EH (cell line): ENCODE measurements at places on chromosomes 13 and 19.

GRCh38 chr13:62920159-62920558, 1504.5 kb upstream of the PCDH20 start:
- no peak for DNase-seq

- DNase-seq = no peak
Measured at GRCh38 chr13:99981735-99982035, at the start of gene ZIC2. Gene ZIC2 (plus strand): TSS chr13:99981784. CDS start chr13:99982065, 281 bp downstream.

GRCh38 chr19:48970923-48971395, 5.8 kb downstream of the FTL start:
- DNase-seq = peak; percentile 76

- DNase-seq = peak; percentile 61
Measured at GRCh38 chr19:38209671-38210457, 14.2 kb downstream of the DPF1 start.

GRCh38 chr13:33446821-33447725, 161.5 kb upstream of the STARD13 start:
- DNase-seq = peak; percentile 79

GRCh38 chr19:55592391-55593090, 6.8 kb downstream of the FIZ1 start:
- no peak for DNase-seq

DNA sequence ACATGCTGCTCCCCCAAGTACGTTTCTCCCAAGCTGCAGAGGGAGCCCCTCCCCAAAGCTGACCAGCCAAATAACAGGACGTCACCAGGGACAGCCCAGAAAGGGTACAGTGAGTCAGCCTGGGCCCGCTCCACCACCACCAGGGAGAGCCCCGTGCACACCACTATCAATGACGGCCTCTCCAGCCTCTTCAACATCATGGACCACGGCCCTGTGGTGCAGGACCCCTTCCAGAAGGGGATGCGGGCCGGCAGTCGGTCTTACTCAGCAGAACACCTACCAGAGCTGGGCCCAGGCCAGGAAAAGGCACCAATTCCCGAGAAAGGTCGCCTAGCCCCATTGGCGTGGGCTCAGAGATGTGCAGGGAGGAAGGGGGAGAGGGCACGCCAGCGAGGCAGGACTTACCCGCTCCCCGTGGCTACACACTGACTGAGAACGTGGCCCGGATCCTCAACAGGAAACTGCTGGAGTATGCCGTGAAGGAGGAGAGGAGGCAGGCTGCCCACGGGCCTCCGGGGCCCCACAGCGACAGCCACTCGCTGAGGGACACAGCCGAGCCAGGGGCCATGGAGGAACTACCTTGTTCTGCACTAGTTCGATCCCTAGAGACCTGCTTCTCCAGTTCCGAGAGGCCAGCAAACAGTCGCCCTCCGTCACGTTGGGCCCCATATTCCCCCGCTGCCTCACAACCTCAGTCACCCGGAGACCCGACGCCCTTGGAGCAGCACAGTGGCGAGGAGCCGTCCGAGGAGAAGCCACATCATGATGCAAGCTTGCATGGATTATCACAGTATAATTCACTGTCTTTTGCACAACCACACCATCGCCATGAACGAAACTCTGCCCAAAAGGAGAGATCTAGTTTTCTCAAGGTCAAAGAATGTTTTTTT, 815.9 kb upstream of the KLHL1 start:
- no peak for DNase-seq

- DNase-seq = no peak
Measured at GRCh38 chr13:106867249-106867648, 299.3 kb upstream of the ARGLU1 start.

DNA sequence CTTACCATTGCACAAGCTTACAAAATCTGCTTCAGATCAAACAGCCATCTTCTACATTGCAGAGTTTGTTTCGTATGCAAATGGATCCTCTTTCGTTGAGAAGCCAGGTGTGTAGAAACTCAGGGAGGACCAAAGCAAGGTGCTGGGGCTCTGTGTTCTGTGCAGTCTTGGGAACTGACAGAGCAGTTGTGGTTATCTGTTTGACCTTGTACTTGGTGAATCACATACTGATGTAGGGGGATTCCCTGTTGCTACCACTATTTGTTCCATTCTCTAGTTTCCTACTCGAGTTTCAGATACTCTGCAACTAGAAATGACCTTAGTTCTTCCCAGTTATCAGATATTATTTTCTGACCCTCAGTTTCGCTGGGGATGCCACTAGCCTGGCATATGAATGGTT, 95.2 kb upstream of the CLDN10 start:
- no peak for DNase-seq

- DNase-seq = peak; percentile 81
Measured at GRCh38 chr13:75217949-75218348, 264.0 kb downstream of the TBC1D4 start.

GRCh38 chr13:63427170-63427569, 2011.5 kb upstream of the PCDH20 start:
- no peak for DNase-seq

DNA sequence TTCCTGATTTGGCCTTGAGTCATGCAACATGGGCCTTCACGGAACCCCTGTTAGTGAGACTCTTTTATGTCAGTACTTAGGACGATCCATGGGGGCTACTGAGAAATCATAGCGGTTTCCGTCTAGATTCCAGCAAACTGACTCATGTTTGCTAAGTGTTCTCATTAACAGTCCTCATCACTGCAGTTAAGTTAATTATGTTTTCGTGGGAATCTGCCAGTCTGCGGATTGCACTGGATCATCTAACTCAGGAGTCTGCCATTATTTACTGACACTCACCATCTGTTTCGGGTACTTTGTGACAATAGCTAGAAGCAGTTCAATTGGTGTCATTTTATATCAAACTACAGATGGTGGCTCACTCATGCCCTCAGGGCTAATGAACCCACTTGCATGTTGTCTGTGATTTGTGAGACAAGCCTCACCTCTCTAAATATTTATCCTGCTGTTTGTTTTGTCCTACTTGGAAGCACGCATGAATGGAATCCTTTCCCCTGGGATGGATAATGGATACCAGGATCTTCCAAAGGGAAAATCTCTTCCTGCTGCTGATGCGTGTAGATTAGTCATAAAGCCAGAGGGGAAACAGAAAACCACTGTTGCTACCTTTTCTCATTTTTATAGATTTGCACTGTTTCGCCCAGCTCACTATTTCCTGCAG, 61.8 kb downstream of the RAB20 start:
- peak; percentile 93 for DNase-seq

DNA sequence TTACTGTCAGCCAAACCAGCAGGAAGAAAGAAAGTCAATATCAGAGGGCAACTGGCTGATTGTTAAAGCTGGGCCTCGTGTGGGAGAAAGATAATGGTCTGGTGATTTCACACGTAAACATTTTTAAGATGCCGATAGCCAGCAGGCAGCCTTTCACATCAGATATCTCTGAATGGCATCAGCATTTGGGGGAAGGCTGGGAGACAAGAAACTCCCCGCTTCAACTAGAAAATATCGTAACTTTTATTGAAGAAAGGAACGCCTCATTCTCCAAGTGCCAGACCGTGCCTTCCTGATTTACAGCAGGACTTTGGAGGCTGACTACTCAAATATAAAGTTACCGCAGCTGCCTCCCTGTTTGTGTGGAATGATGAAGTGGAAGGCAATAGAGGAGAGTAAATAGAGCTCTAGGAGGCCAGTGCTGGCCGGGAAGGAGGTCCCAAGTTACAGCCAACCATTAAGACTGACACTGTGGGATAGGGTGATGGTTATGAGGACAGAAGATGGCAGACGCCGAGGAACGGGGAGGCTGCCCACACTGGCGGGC, 284.3 kb upstream of the MAB21L1 start:
- DNase-seq = peak; percentile 22

DNA sequence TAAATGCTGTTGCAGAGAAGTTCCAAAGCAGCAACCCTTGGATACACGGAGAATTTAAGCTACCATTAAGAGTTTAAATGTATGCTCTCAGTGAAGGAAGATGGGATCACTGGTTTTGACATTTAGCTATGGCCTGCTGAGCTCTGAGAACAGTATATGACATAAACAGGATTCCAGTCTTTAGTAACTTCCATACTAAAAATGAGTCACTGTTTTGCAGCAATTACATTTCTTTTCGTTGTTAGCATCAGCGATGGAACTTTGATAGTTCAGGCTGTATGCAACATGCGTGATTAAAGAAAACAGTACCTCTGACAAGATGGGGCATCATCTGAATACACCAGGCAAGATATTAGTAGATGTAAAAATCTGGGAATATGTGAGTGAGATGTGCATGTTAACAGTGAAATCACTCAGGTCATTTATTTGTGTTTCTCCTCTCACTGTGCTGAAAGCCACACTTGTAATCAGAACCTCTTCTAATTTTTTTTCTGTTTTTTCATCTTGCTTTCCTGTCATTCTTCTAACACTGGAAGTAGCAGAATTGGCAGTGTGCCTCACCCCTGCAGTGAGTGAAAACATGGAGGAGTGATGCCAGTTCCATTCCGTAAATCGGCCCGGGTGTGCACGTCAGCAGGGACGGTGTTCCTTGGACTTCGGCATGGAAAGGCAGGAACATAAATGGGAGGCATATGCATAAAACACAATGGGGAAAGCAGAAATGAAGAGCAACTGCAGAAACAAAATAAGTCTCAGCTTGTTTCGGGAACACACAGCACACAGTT, 361.5 kb downstream of the OXGR1 start:
- DNase-seq = no peak

GRCh38 chr13:99191336-99191899, 9.2 kb upstream of the UBAC2 start:
- no peak for DNase-seq

- no peak for DNase-seq
Measured at GRCh38 chr13:94323764-94324758, 155.4 kb downstream of the DCT start.

- no peak for DNase-seq
Measured at GRCh38 chr13:112554214-112554850, 33.6 kb downstream of the TUBGCP3 start.

DNA sequence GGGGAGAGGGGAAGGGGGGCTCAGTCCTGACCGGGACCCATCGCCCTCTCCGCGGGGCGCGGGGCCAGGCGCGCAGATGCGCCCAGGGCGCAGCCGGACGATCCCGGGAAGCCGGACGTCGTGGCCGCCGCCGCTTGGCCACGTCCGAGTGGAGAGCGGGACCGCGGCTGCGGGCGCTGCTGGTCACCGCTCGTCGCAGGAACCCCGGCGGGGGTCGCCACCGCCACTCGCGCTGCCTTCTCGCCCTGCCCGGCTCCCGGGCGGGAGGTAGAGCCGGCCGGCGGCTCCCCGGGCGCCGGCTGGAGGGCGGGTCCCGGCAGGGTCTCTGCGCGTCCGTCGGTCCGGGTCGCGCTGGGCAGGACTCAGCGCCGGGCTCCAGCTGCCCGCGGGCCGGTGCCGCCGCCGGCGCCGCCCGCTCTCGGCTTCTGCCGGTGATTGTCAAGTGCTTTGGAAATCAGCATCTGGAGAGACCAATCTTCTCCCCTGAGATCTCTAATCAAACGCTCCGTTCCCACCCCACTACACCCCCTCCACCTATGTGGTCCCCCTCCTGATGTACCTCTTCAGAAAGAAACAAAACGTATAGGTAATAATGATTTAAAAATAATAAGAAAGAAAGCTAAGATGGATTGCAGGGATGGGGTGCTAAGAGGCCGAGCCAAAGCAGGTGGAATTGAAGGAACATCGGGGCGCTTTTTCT, 464.4 kb downstream of the ITGBL1 start:
- DNase-seq = no peak

- DNase-seq = peak; percentile 67
Measured at GRCh38 chr13:41411522-41411921, 45.8 kb upstream of the RGCC start.

GRCh38 chr19:35408284-35409171, 37.7 kb downstream of the GPR42 start:
- no peak for DNase-seq

DNA sequence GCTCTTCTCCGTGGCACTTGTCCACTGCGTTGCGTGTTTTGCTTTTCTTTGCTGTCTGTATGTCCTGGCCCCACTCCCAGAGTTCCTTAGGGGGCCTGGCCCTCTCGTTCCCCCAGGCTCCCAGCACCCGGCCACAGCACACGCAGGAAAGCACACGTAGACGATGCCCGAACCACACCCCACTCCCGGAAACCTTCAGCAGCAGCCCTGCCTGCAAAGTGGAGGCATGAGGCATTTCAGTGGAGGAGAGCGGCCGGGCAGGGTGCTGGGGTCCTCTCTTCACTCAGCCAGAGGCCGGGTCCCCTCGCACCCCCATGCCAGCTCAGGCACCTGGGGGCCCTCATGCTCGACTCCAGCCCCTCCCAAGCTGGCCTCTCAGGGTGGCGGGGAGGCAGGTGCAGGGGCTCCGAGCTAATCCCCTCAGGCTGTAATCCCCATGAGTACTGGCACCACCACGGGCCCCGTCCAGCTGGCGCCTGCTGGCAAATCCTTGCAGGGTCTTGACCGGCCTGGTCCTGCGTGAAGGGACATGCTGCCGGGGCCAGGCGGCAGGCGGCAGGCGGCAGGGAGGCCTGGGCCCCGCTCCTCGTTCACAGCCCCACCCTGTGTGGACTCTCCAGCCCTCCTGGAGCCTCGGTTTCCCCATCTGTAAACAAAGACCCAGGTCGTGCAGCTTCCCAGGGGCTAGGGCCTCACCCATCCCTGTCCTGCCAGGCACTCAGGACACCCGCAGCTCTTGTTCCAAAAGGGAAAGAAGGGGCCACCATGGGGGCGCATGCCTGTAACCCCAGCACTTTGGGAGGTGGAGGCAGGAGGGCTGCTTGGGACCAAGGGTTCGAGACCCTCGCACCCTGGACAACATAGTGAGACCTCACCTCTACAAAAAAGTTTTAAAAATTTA, 7.0 kb downstream of the PIP5K1C start:
- no peak for DNase-seq

GRCh38 chr19:33293255-33294057, 8.9 kb downstream of the CEBPA start:
- DNase-seq = peak; percentile 84

DNA sequence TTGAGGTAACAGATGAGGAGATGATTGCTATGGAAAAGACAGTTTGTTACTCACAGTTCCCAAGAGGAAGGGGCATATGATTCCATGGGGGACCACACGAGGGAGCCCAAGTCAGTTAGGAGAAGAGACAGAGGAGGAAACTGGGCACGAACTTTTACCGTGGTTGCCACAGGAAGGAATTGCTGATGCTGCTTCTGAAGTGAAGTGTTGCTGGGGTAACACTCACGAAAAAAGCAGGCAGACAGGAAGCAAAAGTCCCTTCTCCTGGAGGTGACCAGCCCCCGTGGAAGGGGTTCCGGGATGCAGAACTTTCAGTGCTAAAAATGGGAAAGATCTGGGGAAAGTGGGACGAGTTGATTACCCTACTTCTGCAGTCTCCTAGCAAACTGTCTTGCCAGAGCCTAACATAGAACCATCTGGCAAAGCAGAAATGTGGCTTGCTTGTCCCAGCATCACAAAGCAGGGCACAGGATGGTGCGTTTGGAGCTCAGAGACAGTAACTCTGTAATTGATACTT, 35.4 kb upstream of the MAP3K10 start:
- peak; percentile 61 for DNase-seq
